Thymus (tissue), 14 donors: ENCODE measurements at places on chromosomes 1 and 21. TPM values are rescaled to one million over a fixed set of nuclear protein-coding genes. Genes with fewer than 3 reads are reported as not detected.
A peak's percentile ranks its signal among the peaks of the same experiment; 100 is the strongest.

- DNase-seq, result no peak
Measured at GRCh38 chr1:37434292-37435225, 39.8 kb upstream of the ZC3H12A start.

DNA sequence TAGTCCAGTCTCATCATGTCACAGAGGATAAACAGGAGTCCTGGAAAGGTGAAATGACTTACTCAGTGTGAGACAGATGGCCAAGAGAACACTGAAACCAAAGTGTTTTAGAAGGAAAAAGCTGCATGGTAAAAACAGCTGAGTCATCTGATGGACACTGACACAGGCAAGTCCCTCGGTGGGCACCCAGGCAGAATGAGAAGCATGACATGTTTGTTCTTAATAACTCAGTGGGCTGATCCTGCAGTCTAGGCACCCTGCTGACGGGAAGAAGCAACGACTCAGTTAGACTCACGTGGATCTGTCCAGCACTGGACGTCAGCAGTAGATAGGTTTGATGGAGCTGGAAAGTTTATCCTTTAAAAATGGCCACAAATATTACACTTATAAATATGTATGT is 116.9 kb downstream of the RGS7 start:
- no peak for DNase-seq

- no peak for DNase-seq
Measured at GRCh38 chr1:180168786-180169639, 14.3 kb downstream of the QSOX1 start.

GRCh38 chr1:245874942-245875580 is 632.0 kb downstream of the SMYD3 start:
- no peak for DNase-seq

- no peak for DNase-seq
Measured at GRCh38 chr1:187409341-187409740, 580.6 kb downstream of the PLA2G4A start.

DNA sequence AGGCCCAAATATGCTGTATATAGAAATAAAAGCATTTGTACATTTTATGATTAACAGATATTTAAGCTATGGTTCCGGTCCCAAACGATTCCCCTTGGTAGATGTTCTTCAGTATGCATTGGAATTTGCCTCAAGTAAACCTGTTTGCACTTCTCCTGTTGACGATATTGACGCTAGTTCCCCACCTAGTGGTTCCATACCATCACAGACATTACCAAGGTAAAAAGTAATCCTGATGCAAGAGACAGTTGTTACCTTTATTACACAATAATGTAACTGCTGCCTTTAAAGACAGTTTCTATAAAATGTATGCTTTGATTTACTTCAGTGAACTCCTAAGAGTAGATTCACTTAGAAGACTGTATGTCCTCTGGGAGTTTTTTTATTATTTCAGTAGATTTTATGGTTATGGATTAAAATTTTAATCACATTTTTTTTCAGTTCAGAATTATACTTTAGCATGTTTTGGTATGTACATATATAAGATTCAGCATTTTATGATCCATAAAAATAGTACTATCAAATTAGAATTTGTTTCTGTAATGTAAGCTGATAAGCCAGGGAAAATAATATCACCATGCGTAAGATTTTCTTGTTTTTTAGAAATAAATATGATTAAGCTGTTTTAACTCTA is 96.5 kb downstream of the USP25 start:
- DNase-seq, result peak; percentile 8

GRCh38 chr1:61204528-61204927 is 122.2 kb downstream of the NFIA start:
- no peak for DNase-seq

- no peak for DNase-seq
Measured at GRCh38 chr21:38263493-38263892, 6.7 kb downstream of the KCNJ15 start.

DNA sequence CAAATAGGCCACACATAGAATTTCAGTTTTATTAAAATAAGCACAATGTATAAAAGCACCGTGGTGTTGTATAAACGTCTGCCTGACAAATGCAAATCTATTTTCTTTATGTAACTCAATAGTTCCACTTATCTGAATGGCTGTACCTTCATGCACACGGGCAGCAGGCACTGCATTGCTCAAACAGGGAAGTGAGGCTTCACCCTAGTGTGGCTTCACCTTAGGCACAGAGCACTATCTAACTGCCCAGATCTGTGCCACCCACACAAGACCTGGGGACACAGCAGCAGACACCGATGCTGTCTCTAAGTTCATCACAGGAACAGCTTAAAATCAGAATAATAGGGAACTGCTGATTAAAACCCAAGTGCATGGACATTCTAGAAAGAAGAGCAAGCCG is 6.0 kb upstream of the KNCN start:
- no peak for DNase-seq

GRCh38 chr1:119613769-119614720 is 34.0 kb downstream of the ZNF697 start:
- peak; percentile 72 for DNase-seq

DNA sequence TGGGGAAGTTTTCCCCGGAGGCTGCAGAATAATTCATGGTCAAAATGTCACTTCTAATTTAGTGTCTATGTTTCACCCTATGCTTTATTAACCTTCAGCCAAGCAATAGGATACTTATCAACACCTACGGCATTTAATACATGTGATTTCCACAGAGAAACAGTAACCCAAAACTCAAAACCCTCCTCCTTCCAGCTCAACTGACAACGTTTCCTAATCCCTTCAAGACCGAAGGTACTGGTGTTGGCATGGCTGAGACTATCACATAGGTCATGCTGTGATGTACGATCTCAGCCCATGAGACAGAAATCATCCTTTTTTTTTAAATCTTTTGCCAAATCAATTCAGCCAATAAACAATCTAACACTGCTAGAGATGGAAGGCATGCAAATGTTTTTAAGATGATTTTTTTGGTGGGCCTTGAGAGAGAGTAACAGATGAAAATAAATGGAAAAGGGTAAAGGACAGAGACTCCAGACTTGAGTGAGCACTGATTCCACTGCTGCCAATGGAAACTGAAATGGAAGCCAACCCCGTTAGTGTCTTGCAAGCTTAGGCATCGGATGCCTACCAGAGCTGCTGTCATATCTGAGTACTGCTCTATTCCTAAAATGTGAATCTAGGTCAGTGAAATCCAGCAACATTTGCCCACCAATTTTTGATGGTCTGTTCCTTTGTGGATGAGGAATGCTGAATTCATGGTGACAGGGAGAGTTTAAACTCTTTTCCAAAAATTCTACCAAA is 63.4 kb upstream of the BCL10 start:
- DNase-seq, result no peak

GRCh38 chr1:61268546-61269240 is 186.3 kb downstream of the NFIA start:
- DNase-seq, result no peak

DNA sequence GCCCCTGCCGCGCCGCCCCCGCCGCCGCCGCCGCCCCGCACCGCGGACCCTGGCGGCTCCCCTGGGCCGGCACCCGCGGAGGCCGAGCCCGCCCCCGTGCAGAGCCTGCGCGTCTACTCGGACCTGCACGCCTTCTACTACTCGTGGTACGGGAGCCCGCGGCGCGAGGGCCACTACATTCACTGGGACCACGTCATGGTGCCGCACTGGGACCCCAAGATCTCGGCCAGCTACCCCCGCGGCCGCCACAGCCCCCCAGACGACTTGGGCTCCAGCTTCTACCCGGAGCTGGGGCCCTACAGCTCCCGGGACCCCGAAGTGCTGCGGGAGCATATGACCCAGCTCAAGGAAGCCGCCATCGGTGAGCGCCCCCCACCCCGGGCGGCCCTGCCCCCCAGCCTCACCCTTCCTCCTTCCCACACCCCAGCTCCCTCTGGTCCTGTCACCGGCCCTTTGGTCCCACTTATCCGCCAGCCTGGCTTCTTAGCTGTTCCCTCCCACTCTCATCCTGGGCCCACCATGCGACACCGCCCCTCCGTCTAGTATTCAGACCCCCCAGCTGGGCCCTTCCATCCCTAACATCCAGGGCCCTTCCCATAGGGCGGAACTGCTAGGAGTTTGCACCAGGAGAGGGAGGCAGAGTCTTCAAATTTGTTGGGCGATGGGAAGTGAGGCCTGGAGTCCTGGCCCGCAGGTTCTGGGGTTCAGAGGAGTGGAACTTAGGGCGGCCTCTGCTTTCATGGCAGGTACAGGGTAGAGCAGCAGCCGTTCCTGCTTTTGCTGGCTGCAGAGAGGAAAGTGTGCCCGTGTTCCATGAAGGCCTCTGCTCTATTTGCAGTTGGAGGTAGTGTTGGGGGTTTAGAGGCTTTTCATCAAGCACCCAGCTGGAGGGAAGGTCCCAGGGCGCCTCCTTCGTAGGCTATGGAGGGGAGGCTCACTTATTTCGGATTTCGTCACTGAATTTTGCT is 1.0 kb downstream of the MANEAL start:
- no peak for DNase-seq

GRCh38 chr1:31855038-31855845 is 39.4 kb upstream of the SPOCD1 start:
- no peak for DNase-seq

DNA sequence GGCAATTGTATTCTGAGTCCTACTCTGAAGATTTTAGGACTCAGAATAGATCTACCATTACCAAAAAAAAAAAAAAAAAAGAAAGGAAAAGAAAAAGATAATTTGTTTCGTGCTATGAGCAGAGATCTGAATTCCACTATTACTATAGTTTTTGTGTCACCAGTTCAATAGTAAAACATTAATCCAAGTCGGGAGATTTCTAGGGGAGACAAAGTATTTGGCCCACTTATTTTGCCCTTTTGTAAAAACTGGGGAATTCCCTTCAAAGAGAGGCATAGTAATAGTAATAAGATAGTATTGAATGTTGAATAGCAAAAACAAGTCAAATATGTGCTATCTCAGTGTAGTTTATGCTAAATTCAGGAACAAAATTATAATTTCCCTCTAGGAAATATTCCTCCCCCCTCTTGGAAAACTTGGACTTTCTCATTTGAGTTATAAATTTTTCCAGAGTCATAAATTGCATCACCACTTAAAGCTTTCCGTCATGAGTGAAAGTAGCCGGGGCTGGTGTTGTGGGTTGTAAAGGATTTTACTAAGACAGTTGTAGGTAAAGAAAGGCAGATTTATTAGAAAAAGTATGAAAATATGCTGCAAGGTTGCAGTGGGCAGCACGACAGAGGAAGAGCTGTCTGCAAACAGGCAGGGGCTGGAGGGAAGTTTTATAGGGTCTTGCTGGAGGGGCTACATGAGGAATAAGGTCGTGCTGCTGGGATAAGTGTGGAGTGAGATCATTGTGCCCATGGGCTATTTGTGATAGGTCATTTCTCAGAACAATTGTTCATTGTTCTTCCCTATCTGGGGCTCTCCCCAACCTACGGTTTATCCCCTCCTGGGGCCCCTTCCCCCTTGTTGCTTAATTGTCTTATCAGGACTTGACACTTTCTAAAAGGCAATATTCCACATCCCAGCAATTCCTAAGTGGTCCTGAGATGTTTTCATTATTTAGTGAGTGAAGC is 1009.9 kb downstream of the PLA2G4A start:
- no peak for DNase-seq

- no peak for DNase-seq
Measured at GRCh38 chr1:151277249-151277648, 4.8 kb upstream of the ZNF687 start.

DNA sequence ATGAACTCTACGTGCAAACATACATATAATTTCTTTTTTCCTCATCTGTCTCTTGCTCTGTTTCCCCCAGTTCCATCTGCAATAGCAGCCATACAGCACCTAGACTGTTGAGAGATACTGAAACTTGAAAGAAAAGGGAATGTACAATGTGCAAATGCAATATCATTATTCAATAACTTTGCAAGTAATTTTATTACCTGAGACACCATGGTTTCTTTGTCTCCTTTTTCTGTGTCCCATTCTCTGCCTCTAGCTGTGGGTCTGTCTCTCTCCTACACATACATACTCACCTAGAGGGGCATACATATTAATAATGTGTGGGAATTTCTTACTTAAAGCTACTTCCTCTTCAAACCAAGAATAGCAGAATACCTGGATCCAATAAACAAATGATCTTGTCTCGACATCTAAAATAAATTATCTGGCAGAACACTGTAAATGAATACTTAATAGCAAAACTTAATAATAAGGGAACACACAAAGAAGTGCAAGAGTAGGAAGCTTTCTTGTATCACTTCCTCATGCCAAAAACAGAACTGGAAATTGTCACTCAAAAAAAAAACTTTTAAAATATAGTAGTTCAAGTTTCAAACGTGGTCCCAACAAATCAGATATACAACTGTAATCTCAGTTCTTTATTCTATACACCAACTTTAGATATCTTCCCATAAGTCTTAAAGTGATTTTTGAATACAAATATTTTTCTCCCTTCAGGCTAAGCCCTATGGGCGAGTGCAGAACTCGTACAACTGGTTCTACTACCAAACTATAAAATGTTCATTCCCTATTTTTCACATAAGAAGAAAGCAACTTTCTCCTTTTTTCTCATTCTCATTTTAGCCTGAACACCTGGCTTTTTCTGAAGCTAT is 194.6 kb downstream of the NRIP1 start:
- DNase-seq, result no peak

DNA sequence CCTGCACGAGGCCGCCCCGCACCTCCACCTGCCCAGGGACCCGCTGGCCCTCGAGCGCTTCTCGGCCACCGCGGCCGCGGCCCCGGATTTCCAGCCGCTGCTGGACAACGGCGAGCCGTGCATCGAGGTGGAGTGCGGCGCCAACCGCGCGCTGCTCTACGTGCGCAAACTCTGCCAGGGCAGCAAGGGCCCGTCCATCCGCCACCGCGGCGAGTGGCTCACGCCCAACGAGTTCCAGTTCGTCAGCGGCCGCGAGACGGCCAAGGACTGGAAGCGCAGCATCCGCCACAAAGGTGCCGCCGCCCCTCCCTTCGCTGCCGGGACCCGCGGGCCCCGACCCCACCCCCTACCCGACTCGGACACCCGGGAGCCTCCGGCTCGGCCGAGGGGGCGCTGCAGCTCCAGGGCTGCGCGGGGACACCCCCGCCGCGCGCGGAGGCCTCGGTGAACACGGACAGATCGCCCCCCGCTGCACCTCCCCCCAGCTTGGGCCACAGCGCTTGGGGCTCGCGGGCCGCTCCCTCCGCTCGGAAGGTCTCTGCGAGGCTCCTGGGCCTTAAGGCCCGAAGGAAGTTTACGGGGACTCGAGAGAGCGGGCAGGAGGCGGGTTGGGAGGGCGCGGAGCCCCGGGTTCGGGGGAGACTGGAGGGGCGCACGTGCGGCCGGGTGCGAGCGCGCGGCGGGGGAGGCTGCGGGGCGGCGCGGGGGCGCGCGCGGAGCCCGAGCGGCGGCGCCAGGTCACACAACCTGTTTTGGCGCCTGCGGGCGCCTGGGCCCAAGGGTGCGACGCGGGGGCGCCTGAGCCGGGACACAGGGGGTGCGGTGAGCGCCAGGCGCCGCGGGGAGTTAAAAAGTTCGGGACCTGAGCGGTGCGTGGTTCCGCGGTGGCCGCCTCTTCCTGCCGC is 1.2 kb downstream of the SAMD11 start:
- DNase-seq, result no peak

Gene S100A7
- polyA plus RNA-seq, result 247 TPM

Gene GATAD2B
- polyA plus RNA-seq, result 11.9 TPM

Gene EPHA10
- 0.32 TPM for polyA plus RNA-seq

Gene CD52
- 1,113 TPM for polyA plus RNA-seq

Gene BARHL2
- polyA plus RNA-seq, result not detected

Gene CSRP1
- polyA plus RNA-seq, result 170 TPM

Gene RXFP4
- polyA plus RNA-seq, result 0.18 TPM
